ENCODE measurements at places on chromosomes 3 and 15.

DNA sequence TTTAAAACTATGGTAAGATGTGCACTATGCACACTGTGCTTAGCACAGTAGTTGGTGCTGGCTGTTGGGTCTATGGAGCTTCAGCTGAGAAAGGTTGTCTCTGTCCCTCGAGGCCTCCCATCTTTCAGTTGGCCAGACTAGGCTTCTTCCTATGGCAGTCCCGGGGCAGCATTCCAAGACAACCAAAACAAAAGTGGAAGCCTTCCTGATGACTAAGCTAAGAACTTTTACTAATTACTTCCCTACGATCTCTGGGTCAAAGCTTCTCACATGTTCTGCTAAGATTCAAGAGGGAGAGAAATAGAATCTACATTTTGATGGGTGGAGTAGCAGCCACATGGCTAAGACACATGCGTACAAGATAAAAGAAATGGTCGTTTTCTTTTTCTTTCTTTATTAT lies 342.8 kb downstream of the TUSC7 start:
- no peak for DNase-seq

- DNase-seq = peak; percentile 59
These were observed 768 bp downstream of the UBXN7 start for GRCh38 chr3:196431181-196432136.

GRCh38 chr3:106183762-106184391 lies 315.1 kb upstream of the CBLB start:
- DNase-seq = no peak

DNA sequence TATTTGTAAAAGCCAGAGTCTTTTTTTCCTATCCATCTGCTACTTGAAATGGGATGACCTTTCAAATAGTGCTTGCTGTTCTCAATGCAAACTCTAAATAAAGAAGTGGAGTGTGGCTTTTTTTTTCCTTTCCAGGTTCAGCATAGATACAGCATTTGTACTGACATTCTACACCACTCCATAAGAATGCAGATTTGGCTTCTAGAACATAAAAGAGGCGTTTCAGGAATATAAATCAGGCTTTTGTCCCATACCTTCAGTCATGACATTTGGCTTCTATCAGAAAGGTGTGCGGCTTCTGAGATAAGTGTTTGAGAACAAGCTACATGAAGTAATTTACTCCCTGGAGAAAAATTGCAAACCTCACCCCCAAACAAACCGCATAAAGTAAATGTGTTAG lies 553.1 kb downstream of the FHIT start:
- DNase-seq = no peak

DNA sequence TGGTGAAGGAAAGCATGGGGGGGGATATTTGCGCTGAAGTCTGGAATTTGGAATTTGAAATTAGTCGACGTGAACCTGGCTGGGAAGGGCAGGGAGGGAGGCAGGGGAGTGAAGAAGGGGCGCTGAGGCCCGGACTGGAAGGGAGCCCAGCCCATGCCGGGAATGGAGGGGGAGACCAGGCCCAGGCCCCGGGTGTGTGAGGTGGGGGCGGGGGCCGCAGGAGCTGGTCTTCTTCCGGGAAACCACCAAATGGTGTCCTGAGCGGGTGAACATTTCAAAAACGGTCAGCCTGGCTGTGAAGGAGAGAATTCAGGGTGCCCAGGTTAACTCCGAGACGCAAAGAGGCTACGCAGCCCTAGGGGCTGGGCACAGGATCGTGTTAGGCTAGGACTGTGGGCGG lies 497 bp upstream of the PRR20G start:
- no peak for DNase-seq

GRCh38 chr3:53845103-53845880 lies 927 bp downstream of the CHDH start:
- DNase-seq = no peak

DNA sequence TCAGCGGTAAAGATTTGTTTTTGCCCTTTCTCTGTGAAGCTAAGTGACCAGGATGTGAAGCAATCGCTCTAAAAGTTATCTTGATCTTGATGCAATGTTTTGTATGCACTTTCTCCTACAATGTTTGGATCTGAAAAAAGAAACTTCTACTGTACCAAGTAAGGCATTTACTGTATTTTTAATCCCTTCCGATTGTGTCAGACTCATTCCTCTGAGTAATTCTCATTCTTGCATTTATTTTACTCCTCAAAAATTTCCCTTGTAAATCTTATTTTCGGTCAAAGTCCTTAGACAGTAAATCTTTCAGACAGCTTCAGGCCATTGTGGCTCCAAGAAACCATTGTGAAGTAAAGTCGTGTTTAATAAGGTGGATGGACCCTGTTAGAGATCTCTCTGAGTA lies 141.9 kb downstream of the TP63 start:
- no peak for DNase-seq

DNA sequence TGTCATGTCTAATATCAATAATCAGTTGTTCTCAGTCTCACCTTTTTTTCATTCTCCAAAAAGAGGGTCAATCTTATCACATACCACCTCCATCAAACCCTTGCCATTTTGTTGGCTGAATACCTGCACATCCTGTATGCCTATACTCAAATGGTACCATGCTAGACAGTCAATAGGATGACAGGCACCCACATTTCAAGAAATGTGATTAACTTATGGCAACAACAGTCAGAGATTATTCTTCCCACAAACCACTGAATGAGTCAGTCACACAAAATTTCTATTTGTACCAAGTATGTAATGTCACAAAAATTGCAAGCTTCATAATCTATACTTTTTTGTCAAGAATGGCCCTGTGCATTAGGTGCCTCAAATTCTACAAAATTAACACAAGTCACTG lies 5.1 kb upstream of the SLC27A2 start:
- DNase-seq = no peak

DNA sequence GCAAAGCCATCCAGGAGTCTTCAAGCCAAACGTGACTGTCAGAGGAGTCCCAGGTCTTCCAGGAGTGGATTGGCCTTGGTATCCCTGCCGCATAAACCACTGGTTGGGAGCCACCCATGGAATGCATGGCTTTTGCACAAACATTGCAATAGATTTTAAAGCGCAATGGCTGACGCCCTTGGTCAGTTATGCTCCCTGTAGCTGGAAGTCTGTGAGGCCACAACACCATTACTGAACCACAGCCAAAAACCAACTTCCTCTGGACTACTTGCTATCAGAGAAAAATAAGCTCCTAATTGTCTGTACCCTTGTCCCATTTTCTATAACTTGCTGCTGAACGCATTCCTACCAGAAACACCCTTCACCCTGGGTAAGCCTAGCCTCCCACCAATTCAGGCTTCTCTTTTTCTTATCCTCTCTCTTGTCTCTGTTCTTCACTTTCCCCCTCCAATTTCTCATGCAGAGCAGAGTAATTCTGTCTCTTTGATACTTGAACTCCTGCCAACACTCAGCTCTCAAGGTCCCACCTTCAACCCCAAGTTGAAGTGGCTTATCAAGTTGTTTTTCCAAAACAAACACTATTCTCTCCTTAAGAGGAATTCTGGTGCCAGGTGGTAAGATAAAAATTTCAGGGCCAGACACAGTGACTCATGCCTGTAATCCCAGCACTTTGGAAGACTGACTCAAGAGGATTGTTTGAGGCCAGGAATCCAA lies 176.4 kb upstream of the UBE2E1 start:
- no peak for DNase-seq

GRCh38 chr3:47250309-47251060 lies 32.1 kb downstream of the KIF9 start:
- DNase-seq = no peak

- no peak for DNase-seq
These were observed 184.9 kb downstream of the MINAR1 start for GRCh38 chr15:79617071-79617470.

GRCh38 chr3:17050071-17050470 lies 165.3 kb downstream of the PLCL2 start:
- no peak for DNase-seq

DNA sequence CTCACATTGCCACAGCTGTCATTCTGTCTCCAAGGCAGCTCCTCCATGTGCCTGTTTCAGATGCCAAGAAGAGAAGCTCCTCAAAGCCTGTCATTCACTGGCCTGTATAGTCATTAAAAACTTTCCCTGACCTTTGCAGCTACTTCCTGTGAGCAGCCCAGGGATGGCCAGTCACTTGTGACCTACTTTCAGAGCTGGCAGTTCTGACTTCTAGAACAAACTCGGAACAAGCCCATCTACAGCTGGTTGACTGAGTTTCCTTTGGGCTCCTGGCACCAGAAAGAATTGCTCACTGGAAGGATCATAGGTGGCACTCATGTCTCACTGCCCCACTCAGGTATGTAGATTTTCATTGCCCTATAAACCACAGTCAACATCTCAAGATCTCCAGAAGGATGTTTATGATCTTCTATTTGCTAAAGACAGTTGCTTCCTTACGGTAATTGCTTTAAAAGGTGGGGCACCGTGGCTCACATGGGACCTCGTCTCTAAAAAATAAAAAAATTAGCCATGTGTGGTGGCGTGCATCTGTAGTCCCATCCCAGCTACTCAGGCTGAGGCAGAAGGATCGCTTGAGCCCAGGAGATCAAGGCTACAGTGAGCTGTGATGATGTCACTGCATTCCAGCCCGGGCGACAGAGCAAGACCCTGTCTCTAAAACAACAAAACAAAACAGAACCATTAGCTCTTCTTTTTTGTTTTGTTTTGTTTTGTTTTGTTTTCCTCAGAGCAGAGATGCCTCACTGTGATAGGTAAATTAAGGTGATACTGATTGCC lies 11.2 kb upstream of the ATP13A3 start:
- DNase-seq = no peak

GRCh38 chr15:29097971-29098370 lies 171.7 kb downstream of the NSMCE3 start:
- DNase-seq = no peak

- DNase-seq = no peak
These were observed 5.9 kb upstream of the NGRN start for GRCh38 chr15:90259524-90259923.

- DNase-seq = no peak
These were observed 20.7 kb downstream of the TBC1D2B start for GRCh38 chr15:78056714-78057269.

GRCh38 chr3:40877631-40878463 lies 321.5 kb upstream of the CTNNB1 start:
- DNase-seq = no peak

DNA sequence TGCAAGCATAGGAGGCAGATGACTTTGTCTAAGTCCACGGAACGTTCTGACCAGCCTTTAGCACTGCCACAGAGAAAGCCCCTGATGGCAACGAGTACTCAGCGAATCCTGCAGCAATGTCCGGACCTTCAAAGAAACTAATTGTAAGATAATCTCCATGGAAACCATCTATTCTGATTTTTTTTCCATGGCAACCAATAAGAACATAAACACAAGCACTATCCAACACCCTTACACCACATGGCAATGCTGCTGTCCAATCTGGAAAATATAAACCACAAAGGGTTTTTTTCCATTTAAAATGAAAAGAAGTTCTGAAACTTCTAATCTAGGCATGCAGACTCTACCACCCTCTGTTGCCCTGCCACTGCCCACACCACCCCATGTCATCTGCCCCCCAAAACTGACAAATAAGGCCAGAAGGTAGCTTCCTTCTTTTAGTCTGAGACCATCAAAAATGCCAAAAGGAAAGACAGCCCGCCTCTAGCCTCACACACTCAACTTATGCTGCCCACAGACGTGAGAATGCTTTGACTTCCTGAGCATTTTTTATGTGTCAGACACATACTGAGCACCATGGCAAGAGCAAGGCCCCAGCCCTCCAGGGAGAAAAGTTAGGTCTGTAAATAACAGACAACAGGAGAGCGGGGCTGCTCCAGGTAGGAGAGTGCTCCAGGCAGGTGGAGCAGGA lies 44.5 kb downstream of the POC1A start:
- DNase-seq = no peak

- no peak for DNase-seq
These were observed 135.3 kb downstream of the SV2B start for GRCh38 chr15:91235376-91235775.

- no peak for DNase-seq
These were observed 18.7 kb downstream of the RASGRF1 start for GRCh38 chr15:79071901-79072300.

DNA sequence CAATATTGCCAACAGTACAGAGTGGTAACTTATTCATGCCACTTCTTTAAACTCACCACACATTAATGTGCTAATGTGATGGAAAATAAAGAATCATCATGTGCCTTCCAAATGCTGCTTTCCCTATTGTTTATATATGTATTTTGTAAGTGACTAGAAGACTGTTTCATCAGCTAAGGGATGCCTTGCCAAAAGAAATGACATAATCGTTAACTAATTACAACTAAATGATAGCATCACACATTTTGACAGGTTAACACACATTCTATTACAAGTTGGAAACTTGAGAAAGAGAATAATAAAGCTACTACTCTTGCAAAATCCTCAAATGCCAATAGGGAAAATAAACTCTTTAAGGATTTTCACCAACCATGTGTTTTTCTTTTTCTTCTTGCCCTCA lies 329.9 kb upstream of the AGTR1 start:
- no peak for DNase-seq

GRCh38 chr3:114223143-114223542 lies 14.2 kb downstream of the ZNF80 start:
- peak; percentile 59 for DNase-seq

GRCh38 chr15:66939016-66939415 lies 126.4 kb upstream of the SMAD3 start:
- DNase-seq = no peak

- DNase-seq = peak; percentile 7
These were observed 4.8 kb downstream of the GCNT3 start for GRCh38 chr15:59616379-59616778.

DNA sequence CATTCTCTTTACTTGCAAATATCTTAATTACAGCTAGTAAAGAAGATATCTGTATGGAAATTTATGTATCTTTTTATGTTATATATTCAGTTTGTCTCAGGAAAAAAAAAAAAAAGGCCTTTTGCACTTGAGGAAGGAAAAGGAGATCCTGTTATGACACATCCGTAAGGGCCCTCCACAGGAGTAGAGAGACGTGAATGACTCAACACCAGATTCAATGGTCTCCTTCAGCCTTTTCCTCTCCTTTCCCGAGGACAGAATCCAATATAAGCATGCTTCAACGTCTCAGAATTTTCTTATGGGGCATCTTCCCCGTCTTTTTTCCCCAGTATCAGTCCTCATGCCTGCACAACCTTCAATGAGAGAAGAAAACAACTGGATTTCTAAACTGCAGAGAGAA lies 340.3 kb downstream of the NTRK3 start:
- DNase-seq = no peak

- no peak for DNase-seq
These were observed 89.0 kb downstream of the C3orf85 start for GRCh38 chr3:109225516-109225915.

- DNase-seq = no peak
These were observed 3.6 kb downstream of the HEMK1 start for GRCh38 chr3:50572801-50573371.

Data from T-helper 2 cell (primary cell).